Right renal pelvis (tissue), 4 donors: ENCODE measurements at places on chromosomes 4 and X. TPM values are rescaled to one million over a fixed set of nuclear protein-coding genes. Genes with fewer than 3 reads are reported as not detected.

- no peak for DNase-seq
These were observed 15.4 kb upstream of the ZNF41 start for GRCh38 chrX:47498411-47498810.

Gene SLC16A2
- polyA plus RNA-seq, result 33.7 TPM

DNA sequence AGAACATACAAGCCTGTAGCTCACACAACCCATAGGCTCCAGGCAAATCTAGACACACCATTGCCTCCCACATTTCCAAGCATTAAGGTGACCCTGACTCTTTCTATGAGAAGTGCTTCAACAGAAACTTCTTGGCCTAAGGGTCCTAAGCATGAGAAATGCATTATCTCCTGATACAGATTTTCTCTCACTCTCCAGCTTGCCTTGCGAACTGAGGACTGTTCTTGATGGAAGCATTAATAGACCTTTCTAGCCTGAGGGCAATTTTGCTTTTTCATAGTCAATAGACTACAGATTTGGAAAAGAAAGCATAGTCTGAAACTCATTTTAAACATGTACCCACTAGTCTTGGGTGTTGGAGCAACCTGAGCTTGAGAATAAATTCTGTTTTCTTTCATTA, 1801.3 kb upstream of the PCDH7 start:
- no peak for DNase-seq

- DNase-seq, result no peak
These were observed 38.1 kb downstream of the LAMTOR3 start for GRCh38 chr4:99856166-99856565.

Gene F11
- 2.8 TPM for polyA plus RNA-seq
